WTC11 (cell line): ENCODE measurements at places on chromosomes 6 and 20.

DNA sequence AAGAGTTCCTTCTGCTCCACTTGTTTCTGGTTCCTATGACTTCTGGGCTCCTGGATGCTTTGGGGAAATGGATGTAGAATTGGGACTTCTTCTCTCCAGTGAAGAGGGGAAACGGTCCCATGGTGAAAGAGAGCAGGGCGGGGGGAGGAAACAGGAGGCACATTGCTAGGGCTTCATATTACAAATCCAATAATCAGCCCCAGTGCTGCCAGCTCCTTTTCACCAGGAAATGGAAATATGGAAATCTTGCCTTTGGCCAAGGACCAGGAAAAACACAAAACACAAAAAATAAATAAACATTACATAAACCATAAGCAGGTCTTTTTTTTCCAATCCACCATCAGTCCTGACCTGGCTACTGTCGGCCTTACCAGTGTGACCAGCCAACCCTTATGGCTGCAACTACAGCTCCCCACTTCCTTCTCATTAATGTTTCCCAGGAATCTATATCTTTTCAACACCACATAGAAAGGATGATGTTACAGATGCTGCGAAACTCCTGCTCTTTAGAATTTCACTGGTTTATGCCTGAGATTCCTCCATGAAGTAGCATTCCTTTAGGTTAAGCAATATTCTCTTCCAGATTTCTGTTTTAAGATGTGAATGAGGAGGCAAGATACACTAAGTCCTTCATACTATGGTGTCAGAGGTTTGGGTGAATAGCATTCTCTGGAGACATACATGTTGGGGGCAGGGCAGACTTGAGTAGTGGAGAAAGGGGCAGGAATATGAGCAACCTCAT lies 2.0 kb downstream of the PI3 start:
- no peak for DNase-seq

DNA sequence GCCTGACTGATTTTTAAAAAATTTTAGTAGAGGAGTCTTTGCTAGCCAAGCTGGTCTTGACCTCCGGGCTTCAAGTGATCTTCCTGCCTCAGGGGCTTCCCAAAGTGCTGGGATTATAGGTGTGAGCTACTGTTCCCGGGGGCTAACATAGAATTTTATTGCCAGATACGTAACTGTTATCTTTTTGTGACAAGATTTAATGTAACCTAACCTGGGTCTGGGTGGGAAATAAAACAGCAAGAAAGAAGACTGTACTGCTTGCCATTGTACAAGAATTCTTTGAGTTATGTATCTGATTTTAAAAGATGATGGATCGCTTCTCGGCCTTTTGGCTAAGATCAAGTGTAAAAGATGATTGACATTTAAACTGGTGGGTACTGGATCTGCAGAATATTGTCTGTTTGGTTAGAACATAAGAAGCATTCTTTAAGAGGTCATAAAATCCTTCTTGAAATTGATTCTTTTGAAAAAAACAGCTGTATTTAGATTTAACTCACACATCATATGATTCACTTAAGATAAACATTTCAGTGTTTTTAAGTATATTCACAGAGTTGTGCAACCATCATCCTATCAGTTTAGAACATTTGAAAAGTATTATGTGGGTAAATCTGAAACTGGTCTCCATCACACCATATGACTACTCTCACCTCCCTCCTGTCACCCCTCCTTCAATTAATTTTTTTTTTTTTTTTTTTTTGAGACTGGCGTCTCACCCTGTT lies 21.6 kb downstream of the TPX2 start:
- no peak for DNase-seq

DNA sequence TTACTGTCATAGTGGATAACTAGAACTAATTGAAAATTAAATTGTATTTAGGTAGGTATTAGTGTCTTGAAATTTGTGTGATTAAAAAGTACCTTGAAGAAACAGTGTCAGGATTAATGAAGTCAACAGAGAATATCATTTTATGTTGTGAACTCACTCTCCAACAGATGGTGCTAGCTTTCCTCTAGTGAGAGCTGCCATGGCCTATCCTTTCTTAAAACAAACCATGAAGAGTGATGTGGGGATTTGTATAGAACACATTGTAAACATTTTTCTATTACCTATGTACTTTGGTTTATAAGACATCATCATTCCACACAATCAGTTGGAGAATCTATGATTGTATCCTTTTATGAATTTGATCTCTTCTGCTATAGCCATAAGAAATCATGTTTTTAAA lies 4.8 kb upstream of the SRSF12 start:
- no peak for DNase-seq

GRCh38 chr6:153099636-153100035 lies 31.4 kb downstream of the RGS17 start:
- no peak for DNase-seq

GRCh38 chr6:39754514-39755115 lies 29.4 kb upstream of the KIF6 start:
- no peak for DNase-seq

GRCh38 chr6:169604076-169604475 lies 97.8 kb downstream of the WDR27 start:
- no peak for DNase-seq

DNA sequence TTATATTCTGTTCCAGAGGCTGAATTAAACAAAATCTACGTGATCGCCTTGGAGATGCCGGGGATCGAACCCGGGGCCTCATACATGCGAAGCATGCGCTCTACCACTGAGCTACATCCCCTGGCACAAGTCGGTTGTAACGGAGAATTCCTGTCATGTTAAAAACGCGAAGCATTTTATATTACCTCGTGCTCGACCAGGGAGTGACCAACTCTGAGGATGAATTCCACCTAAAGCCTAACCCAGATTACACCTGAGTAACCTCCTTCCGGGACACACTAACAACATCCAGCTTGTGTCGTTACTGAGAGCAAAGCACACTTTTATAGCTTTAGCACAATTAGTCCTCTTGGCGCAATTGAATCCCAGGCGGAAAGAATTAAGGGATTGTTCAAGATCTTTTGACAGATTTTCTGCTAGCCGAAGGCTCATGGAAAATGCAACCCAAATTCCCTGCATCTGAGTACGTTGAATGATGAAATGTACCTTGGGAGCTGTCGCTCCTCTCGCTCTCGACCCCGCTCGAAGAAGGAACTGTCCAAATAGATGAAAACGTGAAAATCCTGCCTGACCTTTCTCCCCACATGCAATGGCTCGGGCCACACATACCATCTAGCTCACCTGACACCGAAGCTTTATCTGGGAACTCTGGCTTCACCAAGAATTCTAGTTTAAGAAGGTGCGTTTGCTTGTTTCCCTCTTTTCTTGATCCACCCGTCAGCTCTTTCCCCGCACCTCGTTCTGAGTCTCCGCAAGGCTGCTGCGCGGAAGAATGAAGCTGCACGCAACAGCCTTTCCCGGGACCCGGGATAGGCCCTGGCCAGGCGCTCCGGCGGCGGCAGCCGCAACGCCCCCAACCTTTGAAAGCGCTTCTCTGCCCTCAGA lies 148.3 kb downstream of the GPX5 start:
- DNase-seq = peak; percentile 67

DNA sequence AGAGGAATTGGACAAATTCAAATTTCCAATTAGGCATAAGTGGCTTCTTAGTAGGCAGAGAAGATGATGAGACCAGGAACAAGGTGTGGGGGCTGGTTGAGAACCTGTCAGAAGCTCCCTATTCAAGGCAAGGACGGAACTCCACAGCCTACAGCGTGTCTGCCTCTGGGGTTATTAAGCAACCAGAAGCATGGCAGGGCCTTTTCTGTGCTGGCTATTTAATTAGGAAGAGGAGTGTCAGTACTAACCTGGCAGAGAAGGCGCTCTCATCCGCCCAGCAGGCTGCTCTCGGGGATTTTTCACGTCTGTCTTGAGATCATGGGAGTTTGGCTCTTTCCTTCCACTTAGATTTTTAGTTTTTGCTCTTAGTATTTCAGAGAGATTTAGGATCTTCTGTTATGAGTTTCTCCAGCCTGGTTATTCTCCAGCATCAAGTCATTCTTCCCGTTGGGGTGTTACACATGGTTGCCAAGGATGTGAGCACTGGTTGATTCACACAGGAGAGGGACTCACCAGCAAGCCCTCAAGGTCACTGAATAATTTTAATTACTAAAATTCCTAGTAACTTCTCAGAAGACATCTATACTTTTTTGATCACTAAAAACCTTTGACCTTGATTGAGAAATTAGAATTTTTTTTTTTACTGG lies 23.9 kb downstream of the ADTRP start:
- DNase-seq = no peak

DNA sequence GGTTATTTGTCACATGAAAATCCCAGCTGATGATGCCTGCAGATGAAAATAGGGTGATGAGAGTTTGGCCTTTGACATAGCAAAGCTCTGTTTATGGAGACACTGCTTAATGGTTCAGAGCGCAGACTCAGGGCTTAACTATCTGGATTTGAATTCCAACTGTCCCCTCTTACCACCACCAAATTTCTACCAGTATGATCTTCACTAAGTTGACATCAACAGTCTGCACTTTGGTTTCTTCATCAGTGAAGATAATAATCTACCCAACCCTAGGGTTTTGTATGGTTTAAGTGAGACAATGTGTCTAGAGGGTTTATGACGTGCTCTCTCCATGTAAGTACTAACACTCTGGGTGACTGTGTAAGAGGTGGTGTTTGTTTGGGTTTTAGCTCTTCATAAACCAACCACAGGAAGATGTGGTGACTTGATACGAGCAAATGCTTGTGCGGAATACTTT lies 151.4 kb upstream of the TNFAIP3 start:
- DNase-seq = no peak

- peak; percentile 36 for DNase-seq
Measured at GRCh38 chr6:17585766-17586490, 14.2 kb upstream of the FAM8A1 start.

DNA sequence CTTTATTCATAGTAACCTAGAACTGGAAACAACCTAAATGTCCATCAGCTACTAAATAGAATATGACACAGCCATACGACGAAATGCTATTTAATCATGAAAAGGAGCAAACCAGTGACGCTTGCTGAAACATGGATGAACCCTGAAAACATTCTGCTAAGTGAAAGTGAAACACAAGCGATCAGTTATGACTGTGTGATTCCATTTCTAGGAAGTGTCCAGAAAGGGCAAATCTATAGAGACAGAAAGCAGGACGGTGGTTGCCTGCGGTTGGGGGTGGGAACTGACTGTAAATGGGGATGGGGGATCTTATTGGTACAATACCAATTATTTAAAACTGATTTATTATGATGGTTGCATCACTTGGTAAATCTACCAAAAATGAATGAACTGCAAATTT lies 126.8 kb downstream of the IPCEF1 start:
- DNase-seq = no peak

DNA sequence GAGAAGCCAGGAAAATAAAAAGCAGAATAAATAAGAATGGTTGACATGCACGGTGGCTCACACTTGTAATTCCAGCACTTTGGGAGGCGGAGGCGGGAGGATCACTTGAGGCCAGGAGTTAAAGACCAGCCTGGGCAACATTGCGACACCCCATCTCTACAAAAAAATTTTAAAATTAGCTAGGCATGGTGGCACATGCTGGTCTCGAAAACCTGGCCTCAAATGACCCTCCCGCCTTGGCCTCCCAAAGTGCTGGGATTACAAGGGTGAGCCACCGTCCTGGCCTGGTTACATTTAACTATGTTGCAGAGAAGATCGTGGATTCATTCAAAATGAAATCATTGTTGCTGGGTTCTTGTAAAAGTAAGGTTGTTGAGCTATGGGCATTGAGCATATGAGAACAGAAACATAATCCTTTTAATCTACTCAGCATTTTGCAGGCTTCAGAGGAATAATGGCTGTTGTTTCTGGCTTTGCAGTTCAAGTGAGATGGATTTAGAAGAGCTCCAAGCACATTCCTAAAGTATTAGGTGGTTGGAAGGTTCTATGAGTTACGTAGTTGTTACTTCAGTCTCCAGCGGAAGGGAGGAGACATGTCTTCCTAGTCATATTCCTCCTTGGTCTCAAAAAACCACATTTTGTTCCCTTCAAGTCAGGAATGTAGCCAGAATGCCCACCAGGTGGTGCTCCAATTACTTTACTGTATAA lies 45.6 kb upstream of the RAB23 start:
- DNase-seq = peak; percentile 49

DNA sequence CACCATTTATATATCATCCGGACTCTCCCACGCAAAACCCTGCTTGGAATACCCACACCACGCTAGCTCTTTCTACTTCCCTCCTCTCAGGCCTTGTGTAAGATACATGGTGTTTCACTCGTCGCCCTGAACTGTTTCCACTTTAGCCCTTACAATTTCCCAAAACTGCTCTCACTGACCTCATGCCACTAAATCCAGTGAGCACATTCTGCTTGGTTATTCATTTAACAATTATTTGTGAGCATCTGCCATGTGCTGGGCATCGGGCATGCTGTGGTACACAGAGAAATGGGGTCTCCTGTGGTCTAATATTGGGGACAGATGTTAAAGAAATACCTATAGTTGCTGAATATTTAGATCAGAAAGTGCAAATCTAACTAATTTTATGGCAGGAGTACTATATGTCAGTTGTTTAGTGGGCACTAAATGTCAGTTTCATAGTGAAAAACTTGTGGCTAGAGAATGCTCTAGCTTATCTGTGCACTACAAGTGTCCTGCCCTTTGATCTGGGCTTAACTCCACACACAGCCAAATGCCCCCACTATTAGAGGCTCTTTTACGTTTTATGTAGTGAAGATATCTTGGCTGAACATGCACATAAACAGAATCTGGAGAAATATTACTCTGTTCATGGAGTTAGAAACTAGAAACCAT lies 41.0 kb downstream of the PLEKHG1 start:
- no peak for DNase-seq

DNA sequence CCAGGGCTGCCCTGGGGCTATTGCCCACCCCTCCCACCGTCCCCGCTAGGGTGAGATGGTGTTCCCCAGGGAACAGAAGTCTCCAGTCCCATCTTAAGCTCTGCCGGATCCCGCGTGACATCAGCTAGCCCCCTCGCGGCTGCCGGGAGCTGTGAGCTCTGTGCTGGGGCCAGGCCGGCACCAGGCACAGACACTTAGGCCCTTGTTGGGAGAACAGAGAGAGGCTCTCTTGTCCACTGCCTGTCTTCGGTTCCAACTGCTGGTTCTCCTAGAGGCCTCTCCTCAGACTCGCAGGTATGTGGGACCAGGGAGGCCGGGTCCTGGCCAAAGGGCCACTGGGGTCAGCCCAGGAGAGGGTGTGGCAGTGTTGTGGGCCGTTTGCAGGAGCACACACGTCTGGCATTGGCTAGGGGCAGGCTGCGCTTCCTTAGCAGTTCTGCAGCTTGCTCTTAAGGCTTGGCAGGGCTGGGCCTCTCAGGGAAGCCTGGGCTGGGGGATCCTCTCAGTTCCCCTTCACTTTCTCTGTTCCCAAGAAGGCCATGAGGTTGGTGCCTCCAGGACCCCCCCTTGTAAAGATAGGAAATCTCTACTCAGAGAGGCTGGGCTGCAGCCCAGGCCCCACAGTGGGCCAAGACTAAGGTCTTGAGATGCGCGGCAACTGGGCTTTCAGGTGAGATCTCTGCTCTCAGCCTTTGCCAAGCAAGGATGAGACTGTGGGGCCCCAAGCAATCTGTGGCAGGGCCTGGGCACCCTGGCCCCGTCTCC lies 6.3 kb downstream of the SGK2 start:
- no peak for DNase-seq

DNA sequence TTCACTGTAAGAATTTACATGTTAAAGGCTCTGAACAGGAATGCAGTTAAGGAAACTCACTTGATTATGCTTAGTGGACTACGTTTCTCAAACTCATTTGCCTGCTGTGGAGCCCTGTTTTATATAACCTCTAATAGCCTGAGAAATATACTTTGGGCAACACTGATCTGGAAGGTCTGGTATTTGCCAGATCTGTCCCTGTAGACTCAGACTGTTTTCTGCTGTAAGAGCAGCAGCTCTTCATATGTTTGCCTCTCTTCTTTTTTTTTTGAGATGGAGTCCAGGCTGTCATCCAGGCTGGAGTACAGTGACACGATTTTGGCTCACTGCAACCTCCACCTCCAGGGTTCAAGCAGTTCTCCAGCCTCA lies 10.1 kb downstream of the TTPAL start:
- no peak for DNase-seq
